ENCODE measurements at places on chromosomes 2 and 18.
A peak's percentile ranks its signal among the peaks of the same experiment; 100 is the strongest.

DNA sequence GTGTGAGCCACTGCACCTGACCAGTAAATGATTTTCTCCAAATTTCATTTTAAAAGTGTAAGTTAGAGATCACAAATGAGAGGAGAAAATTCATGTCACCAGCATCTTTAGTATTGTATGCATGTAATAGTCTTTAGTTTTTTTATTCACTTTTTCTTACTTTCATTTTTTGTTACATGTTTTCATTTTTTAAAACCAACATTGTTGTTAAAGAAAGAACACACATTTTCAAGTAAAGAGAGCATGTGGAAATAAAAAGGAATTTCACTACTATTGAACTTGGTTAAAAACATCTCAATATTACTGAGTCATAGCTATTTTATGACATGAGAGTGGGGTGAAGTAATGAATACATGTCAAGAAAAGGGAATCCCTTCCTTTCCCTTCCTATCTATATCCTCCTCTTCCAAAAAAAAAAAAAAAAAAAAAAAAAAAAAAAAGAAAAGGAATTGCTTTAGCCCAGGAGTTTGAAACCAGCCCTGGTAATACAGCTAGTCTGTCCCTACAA is 29.1 kb upstream of the PMAIP1 start:
- no peaks in the 10 kb centered on the region for H3K36me3 ChIP-seq
- H3K4me3 ChIP-seq: no peak overlapping the region
- no peaks in the 10 kb centered on the region for H3K27me3 ChIP-seq
- H3K27ac ChIP-seq: no peak overlapping the region
- H3K4me1 ChIP-seq: peaks cover 2% of the 10 kb centered on the region

DNA sequence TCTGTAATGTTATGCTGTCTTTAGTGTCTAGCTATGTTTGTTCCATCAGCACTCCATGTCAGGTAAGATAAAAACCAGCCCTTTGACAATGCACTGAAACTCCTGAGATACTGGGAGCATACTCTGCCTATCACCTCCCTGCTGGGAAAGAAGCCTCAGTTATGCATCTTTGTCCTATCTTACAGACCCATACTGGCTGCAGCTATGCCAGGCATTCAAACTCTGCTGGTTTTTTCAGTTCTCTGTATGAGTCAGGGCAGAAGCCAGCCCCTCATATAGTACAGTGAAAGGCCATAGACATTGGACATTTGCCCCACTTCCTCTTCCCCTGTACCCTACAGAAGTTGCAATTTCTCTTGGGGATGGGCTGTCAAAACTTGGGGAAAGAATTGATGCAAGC is 181.1 kb upstream of the RGPD4 start:
- no peak for DNase-seq
- H3K27me3 ChIP-seq: peaks cover 10% of the 10 kb centered on the region
- H3K4me1 ChIP-seq: no peaks in the 10 kb centered on the region
- H3K27ac ChIP-seq: no peak overlapping the region

GRCh38 chr2:204129591-204130294 is 193.2 kb downstream of the ICOS start:
- H3K27ac ChIP-seq: no peak overlapping the region
- H3K36me3 ChIP-seq: peaks cover 2% of the 10 kb centered on the region
- H3K4me1 ChIP-seq: no peaks in the 10 kb centered on the region
- peaks cover 23% of the 10 kb centered on the region for H3K27me3 ChIP-seq
- DNase-seq: no peak

GRCh38 chr2:131016826-131017741 is 76.2 kb downstream of the FAM168B start:
- no peaks in the 10 kb centered on the region for H3K36me3 ChIP-seq
- H3K4me3 ChIP-seq: no peak overlapping the region
- H3K27me3 ChIP-seq: peaks cover 9% of the 10 kb centered on the region
- DNase-seq: no peak
- H3K4me1 ChIP-seq: peaks cover 4% of the 10 kb centered on the region
- H3K27ac ChIP-seq: no peak overlapping the region

GRCh38 chr2:136259551-136259950 is 141.6 kb upstream of the CXCR4 start:
- no peak overlapping the region for H3K4me3 ChIP-seq
- H3K4me1 ChIP-seq: no peaks in the 10 kb centered on the region
- DNase-seq: no peak
- H3K27ac ChIP-seq: peak overlapping the region; percentile 20
- no peaks in the 10 kb centered on the region for H3K27me3 ChIP-seq
- H3K36me3 ChIP-seq: peaks cover 3% of the 10 kb centered on the region

DNA sequence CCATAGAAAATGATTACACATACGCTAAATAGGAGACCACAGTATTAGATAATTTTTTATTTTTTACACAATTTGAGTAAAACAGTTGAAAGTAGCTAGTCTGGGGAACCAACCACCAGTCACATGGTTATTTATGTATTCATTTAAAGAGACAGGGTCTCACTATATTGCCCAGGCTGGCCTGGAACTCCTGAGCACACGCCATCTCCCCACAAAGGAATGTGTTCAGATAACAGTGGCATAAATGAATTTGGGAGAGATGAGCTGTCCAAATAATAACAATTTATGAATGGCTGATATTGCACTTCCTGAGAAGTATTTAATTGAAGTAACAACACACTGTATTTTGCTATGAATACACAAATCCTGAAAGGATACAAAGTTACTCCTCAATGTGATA is 39.7 kb downstream of the KIDINS220 start:
- H3K36me3 ChIP-seq: peaks cover 40% of the 10 kb centered on the region
- H3K4me1 ChIP-seq: peaks cover 10% of the 10 kb centered on the region
- no peak overlapping the region for H3K4me3 ChIP-seq
- no peaks in the 10 kb centered on the region for H3K27me3 ChIP-seq

DNA sequence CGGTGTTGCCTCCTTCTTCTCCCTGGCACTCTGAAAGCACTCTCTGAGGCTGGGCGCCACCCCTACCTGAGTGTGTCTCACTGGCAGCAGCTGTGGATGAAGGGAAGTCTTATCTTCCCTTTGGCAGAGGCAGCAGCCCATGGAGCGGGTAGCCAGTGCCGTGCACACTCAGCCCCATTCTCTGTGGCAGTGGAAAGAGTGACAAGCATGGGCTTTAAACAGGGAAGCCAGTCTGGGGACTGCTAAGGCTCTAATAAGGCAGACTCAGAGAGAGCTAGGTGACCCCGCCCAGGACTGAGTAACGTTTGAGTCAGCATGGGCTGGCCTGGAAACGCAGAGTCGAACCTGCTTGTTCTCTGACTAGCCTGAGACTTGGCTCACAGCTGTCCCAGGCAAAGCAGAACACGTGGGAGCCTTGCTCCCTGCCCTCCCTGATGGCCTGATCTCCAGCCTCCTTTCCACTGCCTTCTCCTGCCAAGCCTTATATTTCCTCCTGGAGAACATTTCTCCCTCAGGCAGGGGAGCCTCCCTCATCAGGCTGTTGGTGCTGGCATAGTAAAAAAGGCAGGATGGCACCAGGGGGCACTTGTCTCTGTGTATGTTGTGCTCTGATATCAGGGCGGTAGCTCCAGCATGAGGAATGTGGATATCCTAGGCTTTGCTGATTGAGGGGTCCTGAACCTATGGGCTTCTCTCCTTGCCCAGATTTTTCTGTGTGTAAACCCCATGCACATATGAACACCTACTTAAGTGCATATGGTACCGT is 93.9 kb upstream of the LGALSL start:
- peaks cover 52% of the 10 kb centered on the region for H3K27me3 ChIP-seq
- DNase-seq: no peak
- H3K27ac ChIP-seq: no peak overlapping the region
- no peak overlapping the region for H3K4me3 ChIP-seq
- no peaks in the 10 kb centered on the region for H3K4me1 ChIP-seq
- no peaks in the 10 kb centered on the region for H3K36me3 ChIP-seq

DNA sequence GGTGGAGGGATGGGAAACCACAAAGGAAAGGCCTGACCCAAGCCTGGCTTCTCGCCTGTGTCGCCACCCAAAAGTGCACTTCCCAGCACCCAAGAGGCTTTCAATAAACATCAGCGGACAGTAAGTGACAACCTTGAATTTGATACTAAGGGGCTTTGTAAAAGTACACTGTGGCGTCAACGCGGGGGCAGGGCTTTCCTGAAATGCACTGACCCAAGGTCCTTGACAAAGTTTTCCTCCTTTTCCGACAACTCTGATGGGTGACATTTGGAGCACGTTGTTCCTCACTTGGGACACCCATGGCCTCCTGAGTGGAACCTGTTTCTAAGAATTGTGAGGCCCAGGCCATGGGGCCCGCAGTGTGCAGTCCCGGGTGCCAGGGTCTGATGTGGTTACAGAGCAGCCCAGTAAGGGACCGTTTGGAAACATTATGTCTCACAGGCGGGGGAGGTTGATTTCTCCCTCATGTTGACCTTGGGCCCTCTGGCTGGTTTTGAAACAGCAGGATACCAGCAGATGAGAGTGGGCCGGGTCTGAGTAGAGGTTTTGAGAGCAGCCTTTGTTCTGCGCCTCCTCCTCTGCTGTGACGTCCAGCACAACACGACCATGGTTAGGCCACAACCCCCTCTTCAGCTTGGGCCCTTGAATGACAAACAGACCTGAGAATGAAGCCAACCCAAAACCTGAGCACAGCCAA is 2.8 kb upstream of the ZBTB14 start:
- H3K4me1 ChIP-seq: peaks cover 21% of the 10 kb centered on the region
- no peak for DNase-seq
- H3K27ac ChIP-seq: no peak overlapping the region
- no peak overlapping the region for H3K4me3 ChIP-seq
- H3K36me3 ChIP-seq: peaks cover 16% of the 10 kb centered on the region
- peaks cover 31% of the 10 kb centered on the region for H3K27me3 ChIP-seq

- no peak for DNase-seq
- H3K36me3 ChIP-seq: peaks cover 41% of the 10 kb centered on the region
- H3K27me3 ChIP-seq: no peaks in the 10 kb centered on the region
- H3K4me3 ChIP-seq: no peak overlapping the region
- no peak overlapping the region for H3K27ac ChIP-seq
Measured at GRCh38 chr18:68703326-68703725, 11.6 kb downstream of the TMX3 start.

- no peak for DNase-seq
- H3K4me1 ChIP-seq: peaks cover 7% of the 10 kb centered on the region
- no peaks in the 10 kb centered on the region for H3K36me3 ChIP-seq
- no peak overlapping the region for H3K4me3 ChIP-seq
- no peaks in the 10 kb centered on the region for H3K27me3 ChIP-seq
Measured at GRCh38 chr2:224017957-224018356, 21.1 kb downstream of the SERPINE2 start.

DNA sequence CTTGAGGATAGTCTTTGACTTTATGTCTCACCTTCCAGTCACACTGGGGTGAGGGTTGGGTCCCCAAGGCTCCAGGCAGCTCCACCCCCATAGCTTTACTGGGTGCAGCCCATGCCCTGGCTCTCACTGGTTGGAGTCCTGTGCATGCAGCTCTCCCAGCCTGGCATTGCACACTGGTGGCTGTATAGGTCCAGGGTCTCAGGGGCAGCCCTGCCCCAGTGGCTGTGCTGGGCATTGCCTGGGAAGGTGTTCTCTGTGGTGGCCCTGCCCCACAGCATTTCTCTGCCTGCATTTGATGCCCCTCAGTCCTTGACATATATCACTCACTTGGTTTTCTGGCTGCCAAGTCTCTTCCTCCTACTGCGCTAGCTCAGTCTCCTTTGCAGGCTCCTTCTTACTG is 21.2 kb downstream of the MPHOSPH10 start:
- H3K27me3 ChIP-seq: peaks cover 11% of the 10 kb centered on the region
- no peak overlapping the region for H3K4me3 ChIP-seq
- peaks cover 36% of the 10 kb centered on the region for H3K36me3 ChIP-seq
- H3K4me1 ChIP-seq: no peaks in the 10 kb centered on the region

DNA sequence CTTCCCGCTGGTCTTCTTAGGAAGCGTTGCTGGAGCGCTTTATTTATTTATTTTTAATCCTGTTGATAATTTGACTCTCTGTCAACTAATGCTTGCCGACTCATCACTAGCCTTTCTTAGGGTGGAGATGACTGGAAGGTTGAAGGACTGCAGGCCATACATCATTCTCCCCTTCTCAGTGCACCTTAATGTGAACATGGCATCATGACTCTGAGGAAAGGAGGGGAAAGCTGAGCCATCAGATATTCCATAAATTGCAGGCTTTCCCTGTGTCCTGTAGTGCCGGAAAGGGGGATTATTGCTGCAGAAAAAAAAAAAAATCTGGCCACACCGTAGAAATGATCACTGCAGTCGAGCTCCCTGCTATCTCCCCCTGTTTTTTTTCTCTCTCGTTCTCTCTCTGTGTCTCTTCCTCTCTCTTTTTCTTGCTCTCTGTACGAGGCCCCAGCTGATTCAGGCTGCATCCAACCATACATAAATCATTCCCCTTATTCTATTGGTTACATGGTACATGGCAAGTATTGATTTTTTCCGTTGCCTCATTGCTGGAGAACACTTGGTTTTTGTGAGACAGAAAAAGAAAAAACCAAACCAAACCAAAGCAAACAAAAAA is 125.8 kb upstream of the EFEMP1 start:
- no peaks in the 10 kb centered on the region for H3K36me3 ChIP-seq
- no peaks in the 10 kb centered on the region for H3K4me1 ChIP-seq
- H3K27me3 ChIP-seq: no peaks in the 10 kb centered on the region
- DNase-seq: no peak
- no peak overlapping the region for H3K4me3 ChIP-seq
- H3K27ac ChIP-seq: no peak overlapping the region

DNA sequence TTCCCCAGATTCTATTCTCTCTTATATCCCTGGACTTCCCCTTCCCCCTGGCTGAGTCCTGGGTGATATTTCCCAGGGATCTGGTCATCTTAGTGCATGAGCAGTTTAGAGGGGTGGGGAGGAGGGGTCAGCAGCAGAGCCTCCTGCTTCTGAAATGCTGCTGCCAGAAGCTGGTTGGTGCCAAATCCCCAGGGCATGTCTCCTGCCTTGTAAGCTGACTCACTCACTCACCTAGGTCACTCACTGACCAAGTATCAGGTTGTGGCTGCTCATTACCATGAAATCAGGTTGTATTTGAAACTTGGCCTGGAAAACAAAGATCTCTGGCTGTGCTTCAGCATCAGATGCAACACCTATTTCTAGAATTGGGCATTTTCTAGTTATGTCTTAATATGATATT is 14.3 kb downstream of the GPR39 start:
- no peak for DNase-seq
- H3K27ac ChIP-seq: no peak overlapping the region
- H3K36me3 ChIP-seq: no peaks in the 10 kb centered on the region
- no peak overlapping the region for H3K4me3 ChIP-seq
- no peaks in the 10 kb centered on the region for H3K27me3 ChIP-seq

All from central memory CD8-positive, alpha-beta T cell (primary cell).